ENCODE measurements at places on chromosomes 7 and 10.

GRCh38 chr10:71092812-71093401 lies 119.5 kb upstream of the UNC5B start:
- no peak for DNase-seq

DNA sequence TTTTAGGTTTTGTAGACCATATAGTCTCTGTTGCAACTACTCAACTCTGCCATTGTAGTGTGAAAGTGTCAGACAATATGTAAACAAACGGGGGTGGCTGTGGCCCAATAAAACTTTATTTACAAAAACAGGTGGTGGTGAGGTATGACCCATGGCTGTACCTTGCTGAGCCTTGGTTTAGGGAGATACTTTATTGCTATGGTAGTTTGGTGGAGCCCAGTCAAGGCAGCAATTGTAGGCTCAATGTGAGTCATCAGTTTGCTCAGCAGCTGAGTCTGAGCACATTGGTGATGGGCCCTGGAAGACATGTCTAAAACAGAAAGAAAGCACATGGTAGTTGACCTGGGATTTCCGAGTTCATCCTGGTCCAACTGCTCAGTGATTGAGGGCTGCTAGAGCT lies 242.5 kb downstream of the REEP3 start:
- DNase-seq: no peak

DNA sequence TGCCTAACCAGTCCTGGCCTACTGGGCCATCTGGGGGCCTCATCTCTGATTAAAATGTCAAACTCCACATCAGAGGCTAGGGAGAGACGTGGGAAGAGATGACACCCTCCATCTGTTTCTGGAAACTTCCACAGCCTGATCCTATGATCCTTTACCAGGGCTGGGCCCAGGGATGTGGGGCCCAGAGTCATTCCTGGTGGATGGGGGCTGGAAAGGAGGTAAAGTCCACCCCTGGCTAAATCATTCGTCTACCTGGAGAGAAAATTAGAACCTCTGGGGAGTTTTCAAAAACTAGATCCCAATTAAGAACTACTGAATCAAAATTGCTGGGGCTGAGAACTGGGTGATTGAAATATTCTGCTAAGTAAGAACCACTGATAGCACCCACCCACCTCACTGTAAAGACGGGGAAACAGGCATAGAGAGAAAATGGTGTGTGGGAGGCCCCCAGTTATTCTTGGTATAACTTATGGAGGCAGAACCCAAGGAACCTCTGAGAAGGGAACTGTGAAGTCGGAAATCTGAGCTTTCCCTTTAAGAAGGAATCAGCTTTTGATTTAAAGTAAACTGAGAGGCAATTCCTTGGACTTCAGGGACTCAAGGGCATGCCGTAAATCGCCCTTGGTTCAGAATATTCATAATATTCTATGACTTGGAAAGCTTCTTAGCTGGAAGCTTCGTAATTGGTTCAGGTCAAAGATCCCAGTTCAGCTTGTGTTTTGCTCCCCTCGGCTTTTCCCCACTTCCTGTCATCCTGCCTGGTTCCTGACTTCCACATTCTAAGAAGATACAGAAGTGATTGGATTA lies 53.1 kb downstream of the PRKAG2 start:
- DNase-seq: no peak

GRCh38 chr10:90930971-90931871 lies 10.3 kb upstream of the ANKRD1 start:
- DNase-seq: no peak

GRCh38 chr10:96794836-96795733 lies 37.0 kb upstream of the LCOR start:
- DNase-seq: no peak

- DNase-seq: no peak
These were observed 16.8 kb upstream of the VPS26A start for GRCh38 chr10:69107176-69107490.

- DNase-seq: no peak
These were observed 192.3 kb upstream of the STK17A start for GRCh38 chr7:43390576-43390975.

GRCh38 chr7:110187877-110188554 lies 902.9 kb upstream of the LRRN3 start:
- no peak for DNase-seq

GRCh38 chr10:76451911-76452310 lies 1020.5 kb downstream of the LRMDA start:
- DNase-seq: no peak

DNA sequence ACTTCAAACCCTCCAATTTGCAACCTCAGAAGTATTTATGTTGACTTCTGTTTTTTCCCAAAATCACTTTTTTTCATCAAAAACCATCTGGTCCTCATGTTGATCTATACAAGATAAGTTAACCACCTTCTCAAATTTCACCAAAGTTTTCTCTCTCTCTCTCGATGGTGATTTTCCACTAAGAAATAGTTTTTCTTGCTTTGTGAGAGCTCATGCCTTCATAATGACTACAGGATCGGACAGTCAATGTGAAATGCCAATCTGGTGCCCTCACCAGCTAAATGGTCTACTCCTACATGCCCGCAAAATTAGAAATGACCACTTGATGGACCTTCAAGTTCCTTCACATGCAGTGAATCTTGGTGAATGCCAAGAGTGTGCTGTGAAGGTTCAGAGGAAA lies 40.4 kb downstream of the CNNM1 start:
- DNase-seq: no peak

DNA sequence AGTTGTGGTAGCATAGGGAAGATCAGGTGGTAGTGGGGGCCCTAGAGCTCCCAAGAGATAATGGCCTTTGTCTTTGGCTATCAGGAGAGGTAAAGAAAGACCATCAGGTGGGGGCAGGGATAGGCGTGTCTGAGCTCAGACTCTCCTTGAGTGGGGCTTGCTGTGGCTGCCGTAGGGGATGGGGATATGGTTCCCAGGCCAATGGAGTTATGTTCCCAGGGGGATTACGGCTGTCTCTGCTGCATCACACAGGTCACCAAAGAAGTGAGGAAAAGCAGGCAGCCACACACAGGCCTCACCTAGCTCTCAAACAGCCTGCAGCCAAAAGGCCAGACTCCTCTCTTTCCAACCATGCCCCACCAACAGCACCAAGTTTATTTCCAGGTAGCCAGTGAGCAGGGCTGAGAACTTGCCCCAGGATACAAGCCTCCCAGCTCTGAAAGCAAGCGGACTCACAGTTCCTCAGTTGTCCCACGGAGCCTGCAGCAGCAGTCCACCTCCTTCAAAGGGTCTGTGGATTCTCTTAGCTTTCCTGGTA lies 37.6 kb upstream of the C1QL3 start:
- DNase-seq: no peak

DNA sequence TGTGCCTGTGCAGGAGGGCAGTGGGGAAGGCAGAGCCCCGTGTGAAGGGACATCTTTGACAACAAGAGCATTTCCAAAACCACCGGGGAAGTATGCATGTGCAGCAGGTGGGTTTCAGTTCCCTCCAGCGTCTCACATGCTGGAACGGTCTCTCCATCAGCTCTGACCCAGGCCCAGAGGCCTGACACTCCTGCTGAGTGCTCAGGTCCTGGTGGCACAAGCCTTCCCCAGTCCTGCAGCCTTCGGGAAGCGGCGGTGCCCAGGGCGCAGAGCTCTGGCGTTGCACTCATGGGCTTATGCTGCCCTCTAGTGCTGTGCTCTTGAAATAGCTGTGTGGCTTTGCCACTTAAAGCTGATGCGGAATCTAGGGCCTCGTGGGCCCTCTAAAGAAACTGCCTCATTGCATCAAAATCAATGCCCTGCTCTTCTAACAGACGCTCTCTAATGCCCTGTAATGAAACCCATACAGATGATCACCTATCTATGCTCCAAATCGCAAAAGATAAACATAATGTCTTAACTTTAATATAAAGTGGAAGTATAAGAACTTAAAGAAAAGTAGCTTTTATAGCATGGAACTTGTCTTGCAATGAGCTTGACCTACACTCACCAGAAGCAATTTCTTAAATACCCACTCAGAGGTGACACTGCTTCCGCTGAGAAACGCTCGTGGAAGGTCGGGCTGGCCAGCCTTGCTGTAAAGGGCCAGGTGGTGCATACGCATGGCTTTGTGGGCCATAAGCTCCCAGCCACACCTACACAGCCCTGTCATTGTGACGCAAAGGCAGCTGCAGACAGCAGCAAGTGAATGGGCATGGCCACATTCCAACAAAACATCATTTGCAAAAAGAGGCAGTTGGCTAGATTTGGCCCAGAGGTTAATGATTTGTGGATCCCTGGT lies 38.6 kb downstream of the CLRN3 start:
- DNase-seq: peak; percentile 86

GRCh38 chr10:124027651-124028050 lies 65.7 kb downstream of the CHST15 start:
- DNase-seq: no peak

GRCh38 chr10:84328418-84329195 lies at the start of gene CCSER2:
Gene CCSER2, plus strand, starts transcription at chr10:84328589. Its CDS starts 42,464 bp downstream, at chr10:84371053.
- DNase-seq: peak; percentile 94

DNA sequence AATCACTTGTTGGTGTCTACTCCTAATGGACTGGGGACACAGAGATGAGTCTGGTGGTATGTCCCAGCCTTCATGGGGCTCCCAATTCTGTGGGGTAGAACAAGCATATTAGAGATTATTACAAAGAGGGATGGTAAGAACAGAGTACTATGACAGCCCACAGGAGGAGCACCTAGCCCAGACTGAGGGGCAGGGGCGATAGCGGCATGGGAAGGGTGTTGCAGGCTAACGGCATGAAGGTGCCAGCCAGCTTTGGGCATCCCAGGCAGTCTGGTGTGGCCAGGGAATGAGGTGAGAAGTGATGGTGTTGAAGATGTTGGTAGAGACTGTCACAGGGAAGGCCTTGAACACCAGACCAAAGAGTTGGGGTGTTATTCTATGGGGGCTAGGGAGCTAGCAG lies 280.0 kb downstream of the RPS24 start:
- no peak for DNase-seq

DNA sequence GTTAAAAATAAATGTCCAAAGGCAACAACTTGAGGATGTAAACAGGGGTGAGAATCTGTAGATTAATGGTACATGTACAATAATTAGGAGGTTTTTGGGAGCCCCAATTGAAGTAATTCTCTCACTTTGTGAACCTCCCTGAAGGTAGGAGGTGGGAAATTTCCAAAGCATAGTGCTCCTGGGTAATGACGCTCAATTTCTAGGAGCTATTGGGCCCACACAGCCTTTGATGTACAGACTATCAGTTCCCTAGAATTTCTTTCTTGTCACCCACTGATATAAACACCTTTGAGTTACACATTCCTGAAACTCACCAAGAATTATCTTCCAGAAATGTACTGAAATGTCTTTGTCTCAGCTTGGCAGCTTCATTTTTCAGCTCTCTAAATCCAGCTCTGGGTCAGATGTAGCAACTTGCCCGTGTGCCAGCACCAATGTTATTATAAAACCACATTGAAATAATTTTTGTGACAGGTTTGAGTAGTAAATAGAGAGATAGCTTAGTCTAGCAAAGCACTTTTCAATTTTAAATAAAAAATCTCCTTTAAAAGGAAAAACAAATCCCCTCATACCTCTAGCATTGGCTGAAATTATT lies 36.6 kb upstream of the GALNT17 start:
- DNase-seq: no peak

GRCh38 chr10:27911539-27911938 lies 87.3 kb downstream of the ODAD2 start:
- no peak for DNase-seq

DNA sequence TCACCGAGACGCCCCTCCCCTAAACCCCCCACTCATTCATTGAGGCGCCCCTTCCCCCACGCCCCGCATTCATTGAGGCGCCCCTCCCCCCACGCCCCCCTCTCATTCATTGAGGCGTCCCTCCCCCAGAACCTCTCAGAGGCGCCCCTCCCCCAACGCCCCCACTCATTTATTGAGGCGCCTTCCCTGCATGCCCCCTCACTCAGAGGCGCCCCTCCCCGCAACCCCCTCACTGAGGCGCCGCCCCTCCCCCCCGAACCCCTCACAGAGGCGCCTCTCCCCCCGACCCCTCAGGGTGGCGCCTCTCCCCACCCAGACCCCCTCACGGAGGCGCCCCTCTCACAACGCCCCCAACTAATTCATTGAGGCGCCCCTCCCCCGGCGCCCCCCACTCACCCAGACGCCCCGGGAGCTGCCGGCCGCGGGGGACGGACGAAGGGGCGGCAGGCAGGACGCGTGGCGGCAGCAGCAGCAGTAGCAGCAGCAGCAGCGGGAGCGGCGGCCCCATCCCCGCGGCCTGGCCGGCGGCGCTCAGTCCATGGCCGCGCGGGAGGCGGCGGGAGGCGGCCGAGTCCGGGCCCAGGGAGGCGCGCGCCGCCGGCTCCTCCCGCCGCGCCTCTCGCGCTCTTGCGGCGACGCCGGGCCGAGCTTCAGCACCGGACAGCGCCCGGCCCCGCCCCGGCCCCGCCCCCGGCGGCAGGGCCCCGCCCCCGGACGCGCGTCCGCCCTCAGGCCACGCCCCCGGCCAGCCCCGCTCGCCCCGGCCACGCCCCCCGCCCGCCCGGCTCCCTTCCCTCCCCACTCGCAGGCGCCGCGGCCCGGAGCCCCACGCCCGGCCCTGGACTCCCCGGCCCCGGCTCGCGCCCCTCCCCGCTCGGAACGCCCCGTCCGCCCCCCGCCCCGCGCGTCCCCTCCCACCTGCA lies at the start of gene PTPRN2:
Gene PTPRN2 (minus strand): TSS at position 662 of the 923 bp plus-strand sequence.
- DNase-seq: no peak

DNA sequence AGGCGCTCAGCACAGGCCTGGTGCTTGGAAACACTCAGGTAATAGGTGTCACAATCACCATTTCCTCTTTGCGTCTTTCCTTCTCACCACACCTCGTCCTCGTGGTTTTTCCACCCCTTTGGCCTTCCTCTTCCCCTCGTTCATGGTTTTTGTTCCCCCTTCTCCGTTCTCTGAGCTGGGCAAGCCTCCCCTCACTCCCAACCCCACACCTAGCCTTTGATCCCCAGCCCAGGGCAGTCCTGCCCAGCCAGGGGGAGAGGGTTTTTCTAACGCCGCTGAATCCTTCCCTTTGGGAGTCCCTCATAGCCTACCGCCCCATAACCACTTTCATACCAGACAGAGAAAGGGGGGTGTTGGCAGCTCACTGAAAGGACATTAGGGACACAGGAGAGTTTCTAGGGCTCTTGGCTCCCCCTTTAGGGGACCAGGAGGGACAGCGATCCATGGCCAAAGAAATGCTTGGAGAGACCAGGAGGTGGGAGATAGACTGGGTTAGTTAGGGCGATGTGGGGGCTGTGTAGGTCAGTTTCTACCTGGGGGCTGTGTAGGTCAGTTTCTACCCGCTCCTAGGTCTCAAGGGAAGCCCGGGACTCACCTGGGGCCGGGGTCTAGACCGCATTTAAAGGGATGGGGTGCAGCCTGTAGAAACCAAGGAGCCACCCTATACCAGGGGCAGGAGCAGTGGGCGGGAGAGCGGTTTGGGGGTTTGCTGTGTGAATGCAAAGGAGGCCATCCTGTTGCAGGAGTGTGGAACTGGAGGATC lies 1.4 kb downstream of the EPHB4 start:
- no peak for DNase-seq

Measured in lower leg skin (tissue), 4 donors.